Astrocyte of the hippocampus (primary cell): ENCODE measurements at places on chromosomes 16 and 17.

GRCh38 chr16:84700446-84701300, 873 bp downstream of the USP10 start:
- peak; percentile 47 for DNase-seq

- no peak for DNase-seq
These were observed 56.9 kb upstream of the FASN start for GRCh38 chr17:82154881-82155331.

DNA sequence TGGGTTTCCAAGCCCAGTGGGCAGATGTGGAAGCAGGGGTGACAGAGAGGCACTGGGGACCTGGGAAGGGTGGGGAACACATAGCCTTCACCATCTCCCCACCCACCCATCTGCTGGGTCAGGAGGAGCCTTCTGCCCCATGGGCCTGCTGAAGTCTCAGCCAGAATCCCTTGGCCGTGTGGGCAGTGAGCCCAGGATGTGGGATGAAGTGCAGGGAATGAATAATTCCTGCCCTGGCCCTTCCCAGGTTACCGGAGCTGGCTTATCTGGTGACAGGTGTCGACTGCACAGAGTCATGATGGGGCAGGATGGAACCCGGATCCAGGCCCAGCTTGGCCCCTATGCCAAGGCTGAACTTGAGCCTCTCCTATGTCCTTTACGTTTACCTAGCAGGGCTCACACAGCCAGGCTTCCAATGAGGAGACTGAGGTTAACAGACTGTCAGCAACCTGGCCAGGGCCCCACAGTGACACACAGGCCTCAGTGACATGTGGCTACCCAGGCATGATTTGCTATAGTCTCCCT, 17.5 kb downstream of the ATP2A3 start:
- peak; percentile 32 for DNase-seq

GRCh38 chr17:74888469-74888868, 5.0 kb downstream of the FADS6 start:
- no peak for DNase-seq

GRCh38 chr17:58088624-58089023, 5.4 kb downstream of the DYNLL2 start:
- DNase-seq, result no peak

- DNase-seq, result peak; percentile 71
These were observed 4.0 kb downstream of the BECN1 start for GRCh38 chr17:42819939-42820535.

DNA sequence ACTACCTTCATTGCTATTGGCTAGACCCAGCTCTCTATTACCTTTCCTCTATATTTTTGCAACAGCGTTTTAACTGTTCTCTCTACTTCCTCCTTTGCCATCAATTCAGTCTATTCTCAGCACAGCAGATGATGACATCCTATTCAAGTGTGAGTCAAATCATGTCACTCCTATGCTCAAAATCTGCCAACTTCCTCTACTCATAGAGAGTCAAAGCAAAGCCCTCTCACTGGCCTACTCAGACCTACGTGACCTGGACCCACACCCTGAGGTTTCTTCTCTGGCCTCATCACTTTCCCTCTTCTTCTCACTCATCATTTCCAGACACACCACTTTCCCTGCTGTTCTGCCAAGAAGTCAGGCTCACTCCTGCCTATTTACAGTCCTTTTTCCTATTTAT, 289.0 kb upstream of the AXIN2 start:
- no peak for DNase-seq

DNA sequence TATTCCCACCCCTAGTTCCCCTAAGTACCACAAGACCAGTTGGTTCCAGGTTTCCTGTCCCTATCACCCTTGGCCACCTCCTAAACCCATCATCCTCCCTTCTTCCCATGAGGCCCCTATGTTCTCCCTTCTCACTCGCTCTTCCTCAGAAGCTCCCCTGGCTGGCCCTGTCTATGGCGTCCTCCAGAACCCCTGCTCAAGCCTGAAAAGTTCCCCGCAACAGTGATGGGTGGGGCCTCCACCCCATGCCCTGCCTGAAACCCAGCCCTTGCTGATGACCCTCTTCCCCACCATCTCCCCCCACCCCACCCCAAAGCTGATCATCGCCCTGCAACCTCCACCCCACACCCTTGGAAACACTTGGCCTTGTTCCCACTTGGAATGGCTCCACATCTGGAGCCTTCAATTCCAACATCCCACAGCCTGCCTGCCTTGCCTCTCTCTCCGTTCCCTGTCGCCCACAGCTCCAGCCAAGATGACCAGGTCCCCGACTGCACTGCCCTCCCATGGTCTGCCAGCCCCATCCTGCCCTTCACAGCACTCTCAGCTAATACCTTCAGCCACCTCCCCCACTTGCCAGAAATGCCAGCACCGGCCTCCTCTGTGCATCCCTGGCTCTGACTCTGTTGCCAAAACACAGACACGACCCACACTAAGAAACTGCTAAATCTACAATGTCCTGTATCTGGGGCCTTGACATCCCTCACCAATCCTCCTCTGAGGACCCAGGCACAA, 10.5 kb downstream of the OSBPL7 start:
- DNase-seq, result peak; percentile 21

DNA sequence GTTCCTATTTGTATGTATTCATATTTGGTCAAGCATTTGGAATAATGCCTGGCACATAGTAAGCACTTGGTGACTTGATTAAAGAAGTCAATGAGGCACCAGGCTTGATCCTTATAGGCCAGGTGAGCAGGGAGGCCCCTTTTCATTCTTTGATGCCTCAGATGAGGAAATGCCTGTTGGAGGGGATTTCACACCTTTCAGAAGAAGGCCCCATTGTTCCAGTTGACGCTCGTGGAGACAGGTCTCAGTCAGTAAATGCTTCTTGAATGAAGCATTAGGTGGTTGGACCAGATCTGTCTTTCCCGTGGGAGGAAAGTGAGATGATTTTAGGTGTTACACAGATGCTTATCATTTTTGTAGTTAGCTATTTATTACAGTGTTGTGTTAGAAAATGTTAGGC, 13.0 kb downstream of the LCMT1 start:
- DNase-seq, result no peak

DNA sequence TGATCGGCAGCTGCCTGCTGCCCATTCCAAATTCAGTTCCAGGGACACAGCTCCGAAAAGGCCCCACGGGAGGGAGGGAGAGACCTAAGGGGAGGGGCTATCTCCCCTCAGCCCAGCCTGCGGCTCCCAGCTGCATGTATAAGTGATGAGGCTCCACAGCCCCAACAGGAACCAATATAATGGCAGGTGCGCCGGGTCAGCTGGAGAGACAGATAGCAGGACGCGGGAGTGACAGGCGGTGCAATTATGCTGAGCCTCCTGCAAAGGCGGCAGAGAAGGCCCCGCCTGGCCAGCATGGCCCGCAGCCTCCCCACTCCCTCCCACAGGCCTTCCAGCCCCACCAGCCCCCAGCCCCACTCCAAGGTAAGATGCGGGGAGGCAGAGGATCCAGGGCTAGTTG, 8.1 kb upstream of the C1QL1 start:
- DNase-seq, result no peak

DNA sequence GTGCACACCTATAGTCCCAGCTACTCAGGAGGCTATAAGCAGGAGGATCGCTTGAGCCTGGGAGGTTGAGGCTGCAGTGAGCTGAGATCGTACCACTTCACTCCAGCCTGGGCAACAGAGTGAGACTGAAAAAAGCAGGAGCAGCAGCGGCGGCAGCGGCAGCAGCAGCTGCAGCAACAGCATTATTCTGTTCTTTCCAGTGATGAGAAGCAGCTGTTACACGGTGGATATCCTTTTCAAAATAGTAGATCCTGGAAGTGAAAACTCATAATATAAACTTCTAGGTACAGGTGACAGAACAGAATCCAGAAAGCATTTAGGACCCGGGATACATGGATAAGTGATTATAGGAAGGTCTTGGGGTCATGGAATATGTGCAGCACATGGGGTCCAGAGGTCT, 17.8 kb upstream of the HNF1B start:
- DNase-seq, result no peak

GRCh38 chr17:193426-193810, 12.0 kb upstream of the DOC2B start:
- DNase-seq, result no peak

- DNase-seq, result no peak
These were observed 282.4 kb downstream of the ABCC12 start for GRCh38 chr16:47873434-47873833.

DNA sequence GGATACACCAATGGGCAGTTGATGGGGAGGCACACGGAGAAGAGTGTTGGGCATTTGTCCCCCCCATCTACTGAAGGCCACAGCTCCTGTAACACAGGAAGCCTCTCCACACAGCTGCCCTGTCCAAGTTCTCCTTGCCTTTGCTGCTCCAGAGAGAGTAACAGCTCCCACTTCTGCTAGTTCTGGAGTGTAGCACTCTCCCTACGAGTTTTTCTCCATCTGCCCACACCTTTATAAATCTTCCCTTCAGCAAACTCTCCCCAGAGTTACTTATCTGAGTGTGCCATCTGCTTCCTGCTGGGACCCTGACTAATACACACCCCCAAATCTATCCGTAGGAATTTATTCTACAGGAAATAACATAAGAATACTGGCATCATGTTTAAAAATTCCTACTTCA, 42.6 kb upstream of the ERN1 start:
- no peak for DNase-seq

GRCh38 chr16:30775392-30776188, 11.4 kb downstream of the ZNF629 start:
- peak; percentile 93 for DNase-seq

GRCh38 chr16:11053916-11054460, 109.6 kb downstream of the CLEC16A start:
- DNase-seq, result no peak

GRCh38 chr17:65723431-65724151, 162.1 kb upstream of the AXIN2 start:
- peak; percentile 48 for DNase-seq

DNA sequence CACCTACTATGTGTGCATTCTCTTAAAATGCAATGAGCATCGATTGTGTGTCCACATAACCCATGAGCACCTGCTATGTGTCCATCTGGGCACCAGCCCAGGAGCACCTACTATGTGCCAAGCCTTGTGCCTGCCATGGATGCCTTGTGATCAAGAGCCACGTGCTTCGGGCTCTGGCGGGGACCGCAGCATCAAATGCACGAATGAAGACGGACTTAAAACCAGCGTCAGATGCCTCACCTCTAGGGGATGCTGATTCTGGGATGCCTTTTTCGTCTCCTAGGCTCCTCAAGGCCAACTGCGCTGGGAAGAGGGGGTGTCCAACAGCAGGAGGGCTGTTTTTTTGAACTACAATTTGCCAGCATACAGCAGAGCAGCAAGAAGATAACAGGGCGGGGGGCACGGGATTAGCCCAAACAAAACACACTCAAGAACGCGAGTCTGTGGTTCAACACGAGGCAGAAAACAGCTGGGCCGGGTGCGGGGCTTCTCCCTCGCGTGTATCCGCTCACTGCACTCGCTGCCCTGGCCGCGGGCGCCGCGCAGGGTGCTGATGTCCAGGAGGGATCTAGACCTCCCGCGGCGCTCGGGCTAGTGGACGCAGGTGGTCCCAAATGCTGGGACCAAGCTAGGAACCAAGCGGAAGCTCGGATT, 1.2 kb upstream of the GLIS2 start:
- DNase-seq, result peak; percentile 62

DNA sequence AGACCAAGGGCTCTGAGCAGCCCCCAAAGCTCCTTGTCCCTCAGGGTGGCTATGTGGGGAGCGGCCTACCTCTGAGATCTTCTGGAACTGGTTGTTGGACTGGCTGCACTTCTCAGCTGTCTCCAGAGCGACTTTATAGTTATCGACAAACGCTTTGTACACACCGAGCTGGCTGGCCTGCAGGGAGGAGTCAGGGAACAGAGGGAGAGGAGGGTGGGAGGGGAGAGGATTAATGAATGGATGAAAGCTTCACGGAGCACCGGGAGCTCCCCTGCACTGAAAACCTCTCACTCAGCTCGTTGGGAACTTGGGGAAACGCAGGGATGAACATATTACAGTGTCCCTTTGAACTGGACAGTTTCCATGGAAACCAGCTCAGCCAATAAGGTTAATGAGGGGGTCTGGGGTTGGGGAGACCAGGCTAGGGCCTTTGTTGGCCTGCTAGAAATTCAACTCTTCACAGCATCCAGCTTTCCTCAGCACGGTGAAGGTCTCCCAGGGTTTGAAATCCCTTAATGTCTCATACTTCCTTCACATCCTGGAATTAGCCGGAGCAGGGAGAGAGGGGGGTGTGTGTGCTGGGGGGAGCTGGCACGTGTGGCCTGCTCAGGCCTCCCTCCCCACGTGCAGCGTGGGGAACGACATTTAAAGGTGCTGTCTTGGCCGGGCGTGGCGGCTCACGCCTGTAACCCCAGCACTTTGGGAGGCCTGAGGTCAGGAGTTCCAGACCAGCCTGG, 86.7 kb downstream of the TIMM22 start:
- peak; percentile 60 for DNase-seq

DNA sequence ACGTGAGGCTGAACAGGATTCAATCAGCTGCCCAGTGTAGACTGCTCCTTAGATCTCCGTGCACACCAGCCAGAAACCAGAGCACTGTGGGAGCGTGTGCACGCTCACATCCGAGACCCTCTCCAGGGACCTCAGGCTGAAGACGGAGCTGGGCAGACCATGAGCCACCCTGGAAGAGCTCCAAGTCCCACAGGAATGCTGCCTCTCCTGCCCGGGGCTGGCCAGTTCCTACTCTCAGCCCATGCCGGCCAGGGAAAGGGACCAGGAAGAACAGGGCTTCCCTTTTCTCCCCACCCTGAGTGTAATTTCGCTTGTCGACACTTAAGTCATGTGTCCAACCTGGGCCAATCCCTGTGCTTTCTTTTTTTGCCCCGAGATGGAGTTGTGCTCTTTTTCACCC, 6.9 kb downstream of the ALYREF start:
- DNase-seq, result peak; percentile 90

DNA sequence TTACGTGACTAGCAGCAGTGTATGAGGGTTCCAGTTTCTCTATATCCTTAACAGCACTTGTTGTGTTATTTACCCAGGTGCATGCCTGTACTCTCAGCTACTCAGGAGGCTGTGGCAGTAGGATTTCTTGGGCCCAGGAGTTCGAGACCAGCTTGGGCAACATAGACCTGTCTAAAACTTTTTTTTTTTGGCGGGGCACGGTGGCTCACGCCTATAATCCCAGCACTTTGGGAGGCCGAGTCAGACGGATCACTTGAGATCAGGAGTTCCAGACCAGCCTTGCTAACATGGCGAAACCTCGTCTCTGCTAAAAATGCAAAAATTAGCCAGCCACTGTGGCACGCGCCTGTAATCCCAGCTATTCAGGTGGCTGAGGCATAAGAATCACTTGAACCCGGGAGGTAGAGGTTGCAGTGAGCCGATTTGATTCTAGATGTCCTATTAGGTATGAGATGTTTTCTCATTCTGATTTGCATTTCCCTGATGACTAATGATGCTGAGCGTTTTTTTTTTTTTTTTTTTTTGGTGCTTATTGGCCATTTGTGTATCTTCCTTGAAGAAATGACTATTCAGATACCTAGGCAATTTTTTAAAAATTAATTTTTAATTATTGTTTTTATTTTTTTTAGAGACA, 13.4 kb downstream of the CASC3 start:
- no peak for DNase-seq

GRCh38 chr16:29154676-29155121, 169.8 kb downstream of the LAT start:
- DNase-seq, result peak; percentile 64

- DNase-seq, result peak; percentile 65
These were observed 143.9 kb downstream of the CCDC182 start for GRCh38 chr17:57601143-57601735.

- no peak for DNase-seq
These were observed 37.7 kb upstream of the PHLPP2 start for GRCh38 chr16:71762186-71762585.
